Small intestine (tissue), 16 donors: ENCODE measurements at places on chromosomes 6 and 20.

- H3K4me1 ChIP-seq, result no peaks in the 10 kb centered on the region
- no peak overlapping the region for H3K27ac ChIP-seq
- H3K36me3 ChIP-seq, result no peaks in the 10 kb centered on the region
Measured at GRCh38 chr20:61185181-61185580, 66.9 kb upstream of the CDH4 start.

GRCh38 chr6:147806697-147807096 lies 298.2 kb downstream of the SAMD5 start:
- DNase-seq, result no peak
- H3K4me3 ChIP-seq, result no peak overlapping the region
- no peaks in the 10 kb centered on the region for H3K4me1 ChIP-seq

DNA sequence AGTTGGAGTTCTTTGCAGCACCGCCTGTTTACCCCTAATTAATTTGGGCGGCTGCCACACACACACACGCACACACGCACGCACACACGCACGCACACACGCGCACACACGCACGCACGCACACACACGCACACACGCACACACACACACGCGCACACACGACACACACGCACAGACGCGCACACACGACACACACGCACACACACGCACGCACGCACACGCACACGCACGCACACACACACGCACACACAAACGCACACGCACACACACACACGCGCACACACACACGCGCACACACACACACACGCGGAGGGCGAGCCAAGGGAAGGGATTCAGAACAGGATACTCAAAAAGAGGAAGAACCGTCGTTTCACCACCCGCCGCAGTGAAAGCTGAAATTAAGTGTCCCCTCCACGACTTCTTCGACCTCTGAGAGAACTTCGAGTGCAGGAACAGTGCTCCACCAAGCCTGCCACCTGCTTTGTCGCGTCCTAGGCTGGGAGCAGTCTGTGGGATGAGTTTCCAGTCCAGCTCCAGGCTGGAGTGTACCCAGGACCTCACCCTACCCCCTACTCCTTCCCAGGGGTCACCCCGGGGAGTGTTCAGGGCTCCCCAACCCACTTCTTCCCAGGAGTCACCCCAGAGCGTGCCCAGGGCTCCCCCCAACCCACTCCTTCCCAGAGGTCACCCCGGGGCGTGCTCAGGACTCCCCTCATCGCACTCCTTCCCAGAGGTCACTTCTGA lies 1.1 kb downstream of the RNASET2 start:
- H3K36me3 ChIP-seq, result peaks cover 17% of the 10 kb centered on the region
- no peaks in the 10 kb centered on the region for H3K27me3 ChIP-seq
- peak overlapping the region; percentile 44 for H3K27ac ChIP-seq
- H3K4me3 ChIP-seq, result peak overlapping the region; percentile 97

GRCh38 chr6:5723841-5724691 lies 282.7 kb downstream of the NRN1 start:
- peaks cover 2% of the 10 kb centered on the region for H3K36me3 ChIP-seq
- no peak for DNase-seq
- no peak overlapping the region for H3K4me3 ChIP-seq
- no peak overlapping the region for H3K27ac ChIP-seq
- H3K4me1 ChIP-seq, result no peaks in the 10 kb centered on the region
